Activated CD4-positive, alpha-beta T cell treated with anti-CD3 and anti-CD28 coated beads for 36 hours (primary cell): ENCODE measurements at places on chromosomes 6 and 20. TPM values are rescaled to one million over a fixed set of nuclear protein-coding genes. Genes with fewer than 3 reads are reported as not detected.
A peak's percentile ranks its signal among the peaks of the same experiment; 100 is the strongest.

The LY86 gene
- 1.5 TPM for total RNA-seq

The CAGE1 gene
- 0.09 TPM for total RNA-seq

The ARFGEF3 gene
- total RNA-seq: 1.6 TPM

DNA sequence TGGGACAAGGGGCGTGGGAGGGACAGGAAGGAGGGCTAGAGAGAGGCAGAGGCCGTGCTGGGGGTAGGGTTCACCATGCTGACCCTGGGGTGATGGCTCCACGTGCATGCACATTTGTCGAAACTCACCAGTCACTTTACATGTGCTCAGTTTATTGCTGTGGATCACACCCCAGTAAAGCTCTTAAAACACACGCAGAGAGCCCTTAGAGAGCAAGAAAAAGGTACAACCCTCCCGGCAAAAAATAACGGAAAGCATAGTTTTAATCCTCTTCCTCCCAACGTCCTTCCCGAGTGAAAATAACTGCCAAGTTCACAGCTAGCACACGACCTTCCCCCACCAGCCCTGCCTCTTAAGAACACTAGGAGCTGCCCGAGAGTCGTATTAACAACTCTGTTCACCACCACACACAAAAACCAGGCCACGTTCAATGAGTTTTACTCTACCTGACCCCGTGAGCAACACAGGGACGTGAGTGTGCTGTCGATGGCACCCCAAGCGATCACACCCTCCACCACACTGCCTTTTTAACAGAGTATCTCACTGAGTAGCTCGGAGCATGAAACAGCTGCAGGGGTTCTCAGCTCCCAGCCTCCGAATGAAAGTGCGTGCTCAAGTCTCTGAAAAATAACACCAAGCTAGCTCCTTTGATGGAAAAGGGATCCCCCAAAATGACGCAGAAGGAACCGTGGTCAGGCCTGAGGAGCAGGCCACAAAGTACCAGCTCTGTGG lies 39.7 kb downstream of the TAF4 start:
- DNase-seq: peak; percentile 45

GRCh38 chr20:46220455-46221207 lies 87.7 kb downstream of the CDH22 start:
- DNase-seq: no peak
